Mammary epithelial cell (primary cell): ENCODE measurements at places on chromosomes 2 and 18. TPM values are rescaled to one million over a fixed set of nuclear protein-coding genes. Genes with fewer than 3 reads are reported as not detected.

ANKRD23 gene
- 1.7 TPM for total RNA-seq

LYPD1 gene
- total RNA-seq = not detected in 2 replicates

DCDC2C gene
- not detected in 2 replicates for total RNA-seq

ETAA1 gene
- total RNA-seq = 14.5 TPM

UGT1A10 gene
- total RNA-seq = not detected in 2 replicates

TMEM182 gene
- total RNA-seq = 7.4 and 8.8 TPM in 2 replicates

CRYGD gene
- not detected in 2 replicates for total RNA-seq

ADRA2B gene
- total RNA-seq = under 0.01 TPM

IL1RN gene
- 8.2 and 18.0 TPM in 2 replicates for total RNA-seq

TNFAIP6 gene
- 0.50 TPM for total RNA-seq

ACTG2 gene
- total RNA-seq = 365 TPM

TMEM131 gene
- total RNA-seq = 67.9 and 70.6 TPM in 2 replicates

ABCB11 gene
- total RNA-seq = not detected in 2 replicates

VWC2L gene
- total RNA-seq = not detected

MC2R gene
- total RNA-seq = not detected in 2 replicates

CD226 gene
- 4.5 and 5.2 TPM in 2 replicates for total RNA-seq

CCDC150 gene
- total RNA-seq = 4.8 and 7.2 TPM in 2 replicates

LDLRAD4 gene
- total RNA-seq = 0.17 TPM

ABCG5 gene
- total RNA-seq = not detected

CNTNAP5 gene
- not detected in 2 replicates for total RNA-seq

DIS3L2 gene
- total RNA-seq = 29.7 TPM

RIT2 gene
- not detected in 2 replicates for total RNA-seq

MARCO gene
- not detected in 2 replicates for total RNA-seq

LYG2 gene
- not detected in 2 replicates for total RNA-seq

GPR45 gene
- total RNA-seq = not detected in 2 replicates

SCN2A gene
- total RNA-seq = 1.5 and 2.8 TPM in 2 replicates

TWIST2 gene
- 0.83 TPM for total RNA-seq

FBXO15 gene
- total RNA-seq = 0.73 and 1.1 TPM in 2 replicates

ALPG gene
- total RNA-seq = not detected in 2 replicates
